ENCODE measurements at places on chromosomes 12 and 14.

DNA sequence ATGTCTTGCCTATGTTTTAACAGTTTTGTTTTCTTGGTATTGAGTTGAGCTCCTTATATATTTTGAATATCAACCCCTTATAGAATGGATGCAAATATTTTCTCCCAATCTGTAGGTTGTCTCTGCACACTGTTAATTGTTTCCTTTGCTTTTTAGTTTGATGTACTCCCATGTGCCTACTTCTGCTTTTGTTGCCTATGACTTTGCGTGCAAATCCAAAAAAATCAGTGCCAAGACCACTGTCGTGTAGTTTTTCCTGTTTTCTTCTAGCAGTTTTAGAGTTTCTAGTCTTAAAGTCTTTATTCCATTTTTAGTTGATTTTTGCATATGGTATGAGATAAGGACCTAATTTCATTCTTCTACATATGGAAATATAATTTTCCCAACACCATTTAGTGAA, 28.8 kb downstream of the SENP1 start:
- DNase-seq = no peak

GRCh38 chr12:128137140-128137539, 129.8 kb upstream of the TMEM132C start:
- no peak for DNase-seq

DNA sequence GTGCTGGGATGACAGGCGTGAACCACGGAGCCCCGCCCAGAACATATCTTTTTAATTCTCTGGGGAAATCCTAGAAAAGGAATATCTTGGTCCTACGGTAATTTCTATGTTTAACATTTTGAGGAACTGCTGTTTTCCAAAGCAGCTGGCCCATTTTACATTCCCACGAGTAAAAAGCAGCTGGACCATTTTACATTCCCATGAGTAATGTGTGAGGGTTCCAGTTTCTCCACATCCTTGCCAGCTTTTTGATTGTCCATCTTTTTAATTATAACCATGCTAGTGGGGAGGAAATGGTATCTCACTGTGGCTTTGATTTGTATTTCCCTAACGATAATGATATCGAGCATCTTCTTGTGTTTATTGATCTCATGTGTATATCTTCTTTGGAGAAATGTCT, 4.4 kb upstream of the P2RX4 start:
- no peak for DNase-seq

GRCh38 chr12:110093631-110094311, 30.4 kb upstream of the IFT81 start:
- no peak for DNase-seq

DNA sequence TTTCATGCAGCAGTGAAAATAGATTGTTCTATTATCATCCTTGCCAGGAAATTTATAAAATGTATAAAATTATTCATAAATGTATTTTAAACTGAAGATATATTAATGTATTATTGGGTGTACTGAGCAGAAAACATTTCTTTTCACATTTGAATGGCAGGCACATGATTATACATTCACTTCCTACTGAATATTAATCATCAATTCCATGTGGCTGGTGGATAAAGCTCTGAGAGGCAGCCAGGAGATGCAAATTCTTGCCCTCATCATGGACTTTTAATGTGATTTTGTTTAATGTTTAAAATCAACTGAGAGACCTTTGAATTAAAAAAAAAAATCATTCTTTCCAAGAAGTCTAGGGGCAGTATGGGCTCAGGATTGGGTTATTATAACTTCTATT, 40.8 kb downstream of the ANO6 start:
- no peak for DNase-seq

Data from stimulated activated CD8-positive, alpha-beta memory T cell treated with anti-CD3 and anti-CD28 coated beads, Interleukin-15, amount 100 ng/mL, for 1 hour (primary cell).